OCI-M1 (cell line): ENCODE measurements at places on chromosomes 3 and 15.

DNA sequence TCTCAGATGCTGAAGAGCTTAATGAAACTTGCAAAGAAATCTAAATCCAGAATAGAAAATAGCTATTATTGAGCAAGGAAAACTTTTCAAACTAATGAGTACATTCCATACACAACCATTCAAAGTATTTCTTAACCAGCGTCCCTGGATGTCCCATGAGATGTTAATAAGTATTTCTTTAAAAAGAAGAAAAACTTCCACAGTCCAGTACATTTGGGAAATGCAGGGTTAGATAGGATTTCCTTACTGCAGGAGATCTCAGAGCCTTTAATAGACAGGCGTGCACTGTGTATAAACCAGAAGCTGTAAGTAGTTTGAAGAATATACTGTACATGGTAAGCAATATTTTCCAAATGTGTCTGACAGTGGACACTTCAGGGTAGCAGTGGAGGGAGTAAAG lies 29.6 kb upstream of the BHLHE40 start:
- DNase-seq = no peak

GRCh38 chr3:52406231-52406661 lies 38.7 kb downstream of the SEMA3G start:
- no peak for DNase-seq

GRCh38 chr3:129211772-129212171 lies 28.1 kb upstream of the CNBP start:
- DNase-seq = peak; percentile 47

GRCh38 chr15:33096134-33096533 lies 98.4 kb downstream of the FMN1 start:
- DNase-seq = no peak

GRCh38 chr3:55480911-55481743 lies 6.0 kb downstream of the WNT5A start:
- DNase-seq = no peak

- no peak for DNase-seq
Observed at GRCh38 chr3:37729119-37729518, 132.6 kb upstream of the CTDSPL start.

GRCh38 chr3:10358309-10358980 lies 37.5 kb upstream of the SEC13 start:
- DNase-seq = no peak

- no peak for DNase-seq
Observed at GRCh38 chr3:54733106-54734006, 194.5 kb downstream of the LRTM1 start.

- no peak for DNase-seq
Observed at GRCh38 chr3:181727341-181728032, 15.8 kb downstream of the SOX2 start.

DNA sequence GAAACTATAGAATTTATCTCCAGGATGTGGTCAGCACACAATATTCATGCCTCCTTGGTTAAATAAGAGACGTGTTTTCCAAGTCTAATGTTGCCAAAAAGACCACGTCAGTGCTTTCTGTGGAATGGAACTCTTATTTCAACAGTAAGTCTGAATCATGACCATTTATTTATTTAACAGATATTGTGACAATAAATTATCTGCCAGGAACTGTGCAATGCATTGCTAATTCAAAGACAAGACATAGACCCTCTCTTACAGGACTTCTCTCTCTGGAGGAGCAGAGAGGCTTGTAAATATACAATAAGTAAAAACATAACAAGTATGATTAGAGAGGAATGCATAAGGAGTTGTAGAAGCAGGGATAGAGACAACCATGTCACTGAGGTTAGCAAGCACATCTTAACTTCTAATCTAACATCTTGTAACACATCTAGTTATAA lies 227.5 kb downstream of the DTWD1 start:
- no peak for DNase-seq

- peak; percentile 39 for DNase-seq
Observed at GRCh38 chr15:83380682-83381081, 66.5 kb upstream of the SH3GL3 start.

GRCh38 chr15:99167201-99167600 lies 62.3 kb downstream of the SYNM start:
- no peak for DNase-seq

DNA sequence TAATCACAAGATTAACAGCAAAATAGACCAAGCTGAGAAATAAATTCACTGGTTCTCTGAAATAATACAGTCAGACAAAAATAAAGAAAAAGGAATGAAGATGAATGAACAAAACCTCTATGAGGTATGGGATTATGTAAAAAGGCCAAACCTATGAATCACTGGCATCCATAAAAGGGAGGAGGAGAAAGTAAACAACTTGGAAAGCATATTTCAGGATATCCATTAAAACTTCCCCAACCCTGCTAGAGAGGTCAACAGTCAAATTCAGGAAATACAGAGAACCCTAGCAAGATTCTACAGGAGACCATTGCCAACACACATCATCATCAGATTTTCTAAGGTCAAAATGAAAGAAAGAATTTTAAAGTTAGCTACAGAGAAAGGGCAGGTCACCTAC lies 649.7 kb upstream of the CBLB start:
- no peak for DNase-seq

DNA sequence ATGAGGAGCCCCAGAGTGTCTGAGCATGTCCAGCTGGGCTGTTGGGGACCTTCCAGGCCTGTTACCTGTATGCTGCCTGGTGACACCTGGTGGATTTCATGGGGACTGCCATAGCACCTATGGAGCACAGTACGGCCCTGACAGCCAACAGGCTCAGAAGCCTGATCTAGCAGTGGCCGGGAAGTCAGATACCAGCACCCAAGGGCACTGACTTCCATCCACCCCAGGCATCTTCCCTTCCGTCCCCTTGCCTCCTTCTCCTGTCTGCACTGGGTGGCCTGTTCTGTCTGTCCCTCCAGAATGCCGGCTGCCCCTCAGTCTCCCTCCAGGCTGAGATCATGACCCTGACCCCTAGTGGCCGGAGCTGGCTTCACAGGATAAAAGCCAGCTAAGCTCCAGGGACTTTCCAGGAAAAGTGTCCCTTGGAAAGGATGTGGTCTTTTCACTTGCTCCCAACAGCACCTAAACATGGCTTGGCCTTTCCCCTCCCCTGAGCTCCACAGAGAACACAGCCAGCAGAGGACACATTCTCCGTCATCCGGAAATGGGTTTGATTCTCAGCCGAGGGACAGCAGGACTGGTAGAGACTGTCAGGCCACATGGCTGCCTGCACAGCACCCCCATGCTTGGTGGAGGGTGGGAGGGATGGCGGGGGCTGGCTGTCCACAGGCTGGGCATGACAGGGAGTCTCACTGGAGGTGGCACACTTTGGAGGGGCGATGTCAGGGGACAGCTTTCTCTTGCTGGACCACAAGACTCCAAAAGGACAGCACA lies 9.5 kb downstream of the RPS17 start:
- DNase-seq = no peak

DNA sequence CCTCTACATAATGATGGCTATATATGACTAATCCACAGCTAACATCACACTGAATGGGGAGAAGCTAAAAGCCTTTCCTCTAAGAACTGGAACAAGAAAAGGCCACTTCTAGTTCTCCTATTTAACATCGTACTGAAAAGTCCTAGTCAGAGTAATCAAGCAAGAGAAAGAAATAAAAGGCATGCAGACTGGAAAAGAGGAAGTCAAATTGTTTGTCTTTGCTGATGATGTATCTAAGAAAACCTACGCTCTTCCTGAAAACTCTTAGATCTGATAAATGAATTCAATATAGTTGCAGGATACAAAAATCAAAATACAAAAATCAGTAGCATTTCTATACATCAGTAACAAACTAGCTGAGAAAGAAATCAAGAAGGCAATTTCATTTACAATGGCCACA lies 116.9 kb downstream of the TP63 start:
- DNase-seq = peak; percentile 53

- DNase-seq = no peak
Observed at GRCh38 chr3:192794216-192794615, 66.9 kb upstream of the FGF12 start.

DNA sequence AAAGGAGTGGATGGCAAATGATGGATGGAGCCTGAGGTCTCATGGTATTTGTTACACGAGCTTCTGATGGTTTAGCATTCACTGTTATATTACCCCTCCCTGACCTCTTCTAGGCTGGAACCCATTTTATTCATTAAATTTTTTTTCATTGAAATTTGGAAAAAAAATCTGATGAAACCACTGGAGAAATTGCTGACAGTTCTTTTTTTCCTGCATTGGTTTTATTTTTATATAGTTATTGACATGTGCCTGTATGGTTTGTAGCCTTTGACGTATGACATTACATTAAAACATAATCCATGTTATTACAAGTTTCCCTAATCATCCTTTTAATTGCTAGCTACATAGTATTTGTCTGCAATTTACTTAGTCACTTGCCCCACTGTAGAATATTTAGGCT lies 81.8 kb downstream of the CLDN11 start:
- no peak for DNase-seq

DNA sequence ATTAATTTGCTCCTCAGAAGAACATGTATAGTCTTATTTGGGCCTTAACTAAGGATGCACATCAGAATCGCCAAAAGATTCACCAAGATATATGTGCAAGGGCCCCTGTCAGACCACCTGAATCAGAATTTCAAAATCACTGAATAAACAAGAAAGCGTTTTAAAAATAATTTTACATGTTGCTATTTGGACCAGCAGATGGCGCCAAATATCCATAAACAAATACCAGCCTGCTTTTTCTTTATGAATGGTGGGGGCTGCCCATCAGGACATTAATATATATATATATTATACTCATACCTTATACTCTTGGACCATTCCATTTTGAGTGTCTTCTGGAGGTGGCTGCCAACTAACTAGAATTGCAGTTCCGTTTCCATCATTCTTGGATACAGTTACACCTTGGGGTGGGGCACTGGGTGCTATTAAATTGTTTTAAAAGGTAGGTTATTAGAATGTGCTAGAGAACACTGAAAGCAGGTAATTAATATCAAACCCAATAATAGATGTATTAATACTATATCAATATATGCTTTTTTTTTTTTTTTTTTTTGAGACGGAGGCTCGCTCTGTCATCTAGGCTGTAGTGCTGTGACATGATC lies 1108.3 kb downstream of the ROBO1 start:
- peak; percentile 63 for DNase-seq

DNA sequence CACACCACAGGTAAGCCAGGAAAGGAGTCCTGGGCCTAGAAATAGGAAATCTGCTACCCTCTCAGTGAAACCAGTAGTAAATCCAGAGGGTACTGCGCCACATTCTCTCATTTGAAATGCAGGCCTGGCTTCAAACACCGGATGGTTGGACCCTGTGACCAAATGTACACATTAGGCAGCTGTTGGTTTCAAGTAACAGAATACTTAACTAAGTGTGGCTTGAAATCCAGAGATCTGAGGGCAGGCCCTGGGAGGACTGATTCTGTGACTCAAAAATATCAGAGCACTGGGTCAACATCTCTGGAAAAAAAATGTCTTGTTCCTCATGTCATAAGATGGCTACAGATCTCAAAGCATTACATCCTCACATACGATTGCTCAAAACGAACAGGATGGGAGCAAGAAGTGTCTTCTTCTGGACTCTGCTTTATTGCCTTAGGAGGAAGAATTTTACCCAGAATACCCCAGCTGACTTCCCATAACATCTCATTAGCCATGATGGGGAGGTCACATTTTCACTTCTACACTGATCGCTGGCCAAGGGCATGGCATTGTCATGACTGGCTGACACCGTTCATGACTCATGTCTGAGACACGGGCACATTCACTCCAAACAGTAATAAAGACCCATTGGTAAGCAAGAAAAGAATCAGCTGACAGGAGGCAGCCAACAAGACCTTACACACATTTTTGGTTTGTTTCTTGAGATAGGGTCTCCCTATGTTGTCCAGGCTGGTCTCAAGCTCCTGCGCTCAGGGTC lies 166.0 kb downstream of the ARRDC4 start:
- DNase-seq = no peak

DNA sequence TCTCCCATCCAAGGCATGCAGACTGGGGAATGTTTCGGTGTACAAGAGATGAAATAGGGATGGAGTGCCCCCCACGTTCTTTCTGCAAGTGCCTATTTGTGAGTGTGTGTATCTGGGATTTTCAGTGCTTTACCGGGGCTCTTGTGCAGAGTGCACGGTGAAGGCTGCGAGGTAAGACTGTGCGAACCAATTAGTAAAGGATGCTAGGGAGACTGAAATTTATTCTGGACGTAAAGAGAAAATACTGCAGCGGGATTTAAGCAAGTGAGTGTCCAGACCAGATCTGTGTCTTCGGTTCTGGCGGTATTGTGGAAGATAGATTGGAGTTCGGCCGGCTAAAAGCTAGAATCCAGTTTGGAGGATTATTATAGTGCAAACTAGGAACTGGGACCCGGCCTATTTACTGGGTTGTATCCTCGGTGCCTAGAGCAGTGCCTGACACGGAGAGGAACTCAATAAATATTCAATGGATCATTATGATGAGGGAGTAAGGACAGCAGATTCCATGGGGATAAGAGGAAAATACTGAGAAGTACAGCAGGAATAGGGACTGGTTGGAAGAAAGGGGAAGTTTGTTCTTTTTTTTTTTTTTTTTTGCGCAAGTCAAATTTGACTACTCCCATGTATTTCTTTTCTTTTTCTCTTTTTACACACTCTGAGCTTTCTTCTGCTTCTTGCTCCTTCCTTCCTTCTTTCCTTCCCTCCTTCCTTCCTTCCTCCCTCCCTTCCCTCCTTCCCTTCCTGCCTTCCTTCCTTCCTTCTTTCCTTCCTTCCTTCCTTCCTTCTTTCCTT lies 580 bp upstream of the MAGEF1 start:
- peak; percentile 45 for DNase-seq

DNA sequence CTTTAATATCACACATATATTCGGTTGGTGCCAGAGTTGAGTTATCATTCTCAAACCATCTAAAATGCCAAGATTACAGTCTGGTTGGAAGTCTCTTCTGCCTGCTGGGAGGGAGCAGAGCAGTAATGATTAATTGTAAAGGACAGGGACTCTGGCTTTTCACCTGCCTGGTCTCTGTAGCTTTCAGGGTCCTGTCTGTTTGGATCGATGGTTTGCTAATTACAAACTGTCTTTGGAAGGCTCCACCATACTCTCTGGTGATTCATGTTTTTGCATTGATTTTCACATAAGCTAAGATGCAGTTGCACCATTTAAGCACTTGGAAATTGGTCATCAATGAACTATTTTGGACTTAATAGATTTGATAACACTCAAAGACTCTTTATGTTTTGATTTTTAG lies 350.4 kb upstream of the SATB1 start:
- DNase-seq = no peak

DNA sequence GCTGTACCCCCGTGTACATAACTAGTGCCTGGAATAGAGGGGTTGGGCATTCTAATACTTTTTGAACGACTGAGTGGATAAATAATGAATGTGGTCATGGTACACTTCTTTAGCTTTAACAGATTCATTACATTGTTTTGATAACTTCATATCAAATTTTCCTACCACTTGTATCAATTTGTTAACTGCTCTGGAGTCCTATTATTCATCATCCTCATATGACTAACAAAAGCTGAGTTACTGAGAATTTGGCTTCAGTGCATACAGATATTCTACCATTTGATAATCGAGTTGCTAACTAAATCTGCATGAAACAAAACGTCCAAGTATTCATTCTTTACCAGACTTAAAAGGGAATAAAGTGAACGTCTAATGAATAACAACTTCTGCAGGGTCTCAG lies 31.7 kb downstream of the FRMD5 start:
- DNase-seq = no peak

GRCh38 chr3:155488671-155489070 lies 195.2 kb upstream of the STRIT1 start:
- DNase-seq = no peak
